ENCODE measurements at places on chromosomes 1 and 21.

DNA sequence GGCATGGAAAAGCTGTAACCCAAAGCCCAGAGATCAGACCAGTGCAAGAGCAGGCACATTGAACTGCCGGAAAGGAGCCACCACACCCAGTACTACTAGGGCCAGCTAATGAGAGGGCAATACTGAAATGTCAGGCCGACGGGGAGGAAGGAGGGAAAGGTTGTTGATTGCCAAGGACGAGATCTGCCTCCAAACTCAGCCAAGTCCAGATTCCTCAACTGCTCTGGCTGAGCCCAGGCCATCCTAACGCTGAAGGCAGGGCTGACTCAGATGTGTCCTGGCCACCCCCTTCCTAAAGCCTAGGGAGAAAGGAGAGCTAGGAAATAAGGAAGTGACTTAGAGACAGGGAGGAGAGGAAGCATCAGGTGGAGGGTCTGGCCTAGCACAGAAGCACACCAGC, 42.1 kb upstream of the IPO9 start:
- no peak for DNase-seq

- no peak for DNase-seq
Observed at GRCh38 chr21:35988416-35989137, 71.7 kb downstream of the SETD4 start.

- DNase-seq = no peak
Observed at GRCh38 chr1:15948595-15949452, 27.1 kb downstream of the ZBTB17 start.

DNA sequence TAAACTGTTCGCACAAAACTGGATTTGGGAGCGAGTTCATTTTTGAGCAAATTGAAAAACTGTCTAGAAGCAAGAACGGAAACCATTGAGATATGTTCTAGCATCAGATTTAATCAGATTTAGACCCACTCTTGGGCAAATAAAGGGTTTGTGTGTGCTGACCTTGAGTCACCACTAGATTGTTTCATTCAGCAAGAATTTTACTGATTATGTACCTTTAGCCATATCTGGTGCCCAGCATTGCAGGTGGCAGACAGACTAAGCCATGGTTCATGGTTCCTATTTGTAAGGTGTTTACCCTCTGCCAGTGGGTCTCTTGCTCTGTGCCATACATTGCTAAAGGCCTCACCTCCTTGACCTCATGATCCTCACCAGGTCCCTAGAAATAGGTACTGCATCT, 1.4 kb downstream of the NUDC start:
- no peak for DNase-seq

DNA sequence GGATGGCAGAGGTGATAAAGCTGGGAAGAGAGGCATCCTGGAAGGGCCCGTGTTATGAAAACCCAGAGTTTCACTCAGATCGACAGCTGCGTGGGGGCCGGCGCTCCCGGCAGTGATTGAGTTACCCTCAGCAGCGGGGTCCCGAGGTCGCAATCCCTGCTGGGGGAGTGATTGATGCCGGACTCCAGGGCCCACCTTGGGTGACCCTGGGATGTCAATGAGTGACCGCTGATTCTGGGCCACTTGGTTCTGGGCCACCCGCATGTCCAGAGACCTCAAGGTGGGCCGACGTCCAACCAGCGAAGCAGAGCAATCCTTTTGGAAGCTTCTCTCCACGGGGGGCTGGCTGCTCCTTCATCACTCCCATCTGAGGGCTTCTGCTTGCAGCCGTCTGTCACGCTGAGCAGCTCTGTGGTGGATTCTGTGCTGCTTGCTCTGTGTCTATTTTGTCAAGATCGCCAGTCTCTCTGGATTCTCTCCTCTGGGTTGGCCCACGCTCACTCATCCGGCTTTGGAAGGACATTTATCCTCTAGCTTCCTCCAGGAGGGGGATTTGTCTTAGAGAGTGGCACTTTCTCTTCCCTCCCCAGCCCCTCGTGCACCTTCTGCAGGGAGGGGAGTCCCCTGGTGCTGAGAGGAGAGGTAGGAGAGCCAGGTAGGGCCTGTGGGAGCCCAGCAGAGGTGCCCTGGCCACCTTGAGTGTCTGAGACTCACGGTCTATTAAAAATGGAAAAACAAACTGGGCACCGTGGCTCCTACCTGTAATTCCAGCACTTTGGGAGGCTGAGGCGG, 110.9 kb upstream of the C1orf174 start:
- DNase-seq = no peak

- DNase-seq = no peak
Observed at GRCh38 chr1:28451011-28451410, 54.8 kb upstream of the RCC1 start.

DNA sequence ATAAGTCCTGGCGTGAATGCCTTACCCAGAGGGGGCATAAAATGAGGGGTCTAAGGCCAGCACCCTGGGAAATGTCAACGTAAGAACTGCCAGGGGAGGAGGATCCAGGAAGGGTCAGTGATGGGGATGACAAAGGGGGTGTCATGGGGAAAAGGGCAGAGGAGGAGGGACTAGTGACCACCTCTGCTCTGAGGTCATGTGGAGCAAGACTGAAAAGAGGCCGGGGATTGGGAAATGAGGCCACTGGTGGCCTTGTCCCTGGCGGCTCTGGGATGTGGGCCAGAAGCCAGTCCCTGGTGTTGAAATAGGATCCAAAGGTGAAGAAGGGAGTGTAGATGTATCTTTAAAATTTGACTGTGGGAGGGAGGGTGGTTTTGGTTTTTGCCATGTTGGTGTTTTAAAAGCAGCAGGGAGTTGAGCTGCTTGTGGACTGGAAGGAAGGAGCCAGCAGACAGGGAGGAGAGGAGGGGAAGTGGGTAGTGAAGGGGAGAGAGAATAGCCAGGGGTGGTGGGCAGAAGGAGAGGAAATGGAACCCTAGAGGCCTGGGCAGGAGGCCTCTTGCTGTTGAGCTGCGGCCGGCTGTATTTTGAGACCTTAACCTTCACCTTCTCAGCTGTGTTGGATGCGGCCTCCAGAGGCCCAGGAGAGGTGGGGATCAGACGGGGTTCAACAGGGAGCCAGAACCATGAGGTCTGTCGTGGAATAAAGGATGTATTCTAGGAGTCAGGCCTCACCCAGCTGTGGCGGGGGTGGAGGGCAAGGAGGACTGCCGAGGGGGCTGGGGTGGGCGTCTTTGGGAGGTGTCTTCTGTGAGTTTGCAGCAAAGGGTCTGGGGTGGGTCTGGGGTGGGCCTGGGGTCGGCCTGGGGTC, 92.5 kb downstream of the DHRS3 start:
- no peak for DNase-seq

GRCh38 chr1:197096137-197096536, 29.1 kb upstream of the F13B start:
- no peak for DNase-seq

DNA sequence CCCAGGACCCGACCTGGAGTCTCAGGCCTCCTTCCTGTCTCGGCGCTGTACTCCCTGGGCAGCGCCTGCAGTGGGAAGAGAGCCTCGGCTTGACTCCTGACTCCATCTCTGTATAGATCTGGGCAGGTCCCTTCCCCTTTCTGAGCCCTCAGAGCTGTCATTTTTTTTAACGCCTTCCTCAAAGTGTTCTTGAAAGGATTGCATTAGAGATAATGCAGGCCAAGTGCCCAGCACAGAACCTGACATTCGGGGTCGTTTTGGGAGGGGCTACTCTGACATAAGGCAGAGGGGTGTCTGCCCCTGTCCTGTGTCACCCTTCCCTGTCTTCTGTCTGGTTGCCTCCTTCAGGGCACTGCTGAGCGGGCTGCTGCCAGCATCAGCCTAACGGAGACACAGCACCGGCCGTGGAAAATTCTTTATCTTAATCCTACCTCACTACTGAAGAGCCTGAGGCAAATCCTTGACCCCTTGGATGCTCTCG, 271.6 kb downstream of the TRABD2B start:
- DNase-seq = no peak

GRCh38 chr1:69947837-69948236, 257.5 kb downstream of the LRRC40 start:
- no peak for DNase-seq

GRCh38 chr1:202852163-202852904, 36.6 kb downstream of the RABIF start:
- DNase-seq = no peak

DNA sequence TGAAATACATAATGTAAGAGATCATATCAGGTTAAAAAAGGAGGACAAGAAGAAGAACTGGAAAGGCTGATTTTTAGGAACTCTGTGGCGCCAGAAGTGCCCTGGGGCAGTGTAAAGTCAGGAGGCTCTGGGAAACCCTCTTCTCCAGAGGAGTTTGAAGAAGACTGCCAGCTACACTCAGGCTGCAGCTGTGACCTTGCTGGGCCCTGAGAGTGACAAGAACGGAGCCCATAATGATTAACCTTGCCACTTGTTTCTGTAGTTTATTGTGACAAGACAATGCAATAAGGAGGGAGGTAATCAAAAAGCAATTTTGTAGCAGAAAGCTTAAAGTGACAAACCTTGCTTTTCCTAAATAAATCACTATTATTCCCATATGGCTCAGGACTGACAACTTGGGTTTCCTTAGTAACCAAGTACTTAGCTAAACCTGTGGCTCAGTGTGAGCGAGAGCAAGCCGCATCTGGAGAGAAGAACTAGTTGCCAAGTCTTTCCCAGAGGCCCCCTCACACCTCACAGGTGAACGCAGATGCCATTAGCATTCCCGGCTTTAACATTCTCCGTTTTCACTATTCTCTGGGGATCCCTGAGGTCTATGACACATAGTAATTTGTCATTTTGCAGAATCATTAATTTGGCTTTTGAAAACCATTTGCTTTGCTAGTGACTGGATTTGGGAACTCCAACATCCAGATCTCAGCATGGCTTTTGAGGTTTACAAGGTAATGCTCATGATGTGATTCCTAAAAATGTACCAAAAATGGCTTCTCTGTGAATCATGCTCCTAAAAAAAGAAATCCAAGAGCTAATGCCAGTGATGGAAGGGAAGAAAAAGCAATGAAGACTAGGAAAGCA, 115.9 kb downstream of the OMA1 start:
- DNase-seq = no peak

DNA sequence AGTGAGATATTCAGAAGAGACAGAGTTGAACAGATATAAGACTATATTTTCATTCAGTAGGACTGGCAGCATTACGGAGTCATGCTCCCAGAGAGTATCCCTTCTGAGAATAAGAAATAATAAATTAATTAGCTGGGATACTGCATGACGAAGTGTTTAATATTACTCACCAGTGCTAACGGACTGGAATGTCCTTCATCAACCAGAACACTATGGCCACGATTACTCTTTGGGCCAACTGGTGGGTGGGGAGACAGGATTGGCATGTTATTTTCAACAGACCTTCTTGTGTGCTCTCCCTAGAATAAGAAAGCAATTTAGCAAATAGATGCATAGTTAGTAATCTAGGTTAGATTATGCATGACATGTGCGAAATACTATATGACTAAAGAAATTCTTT, 32.4 kb downstream of the ERICH3 start:
- DNase-seq = no peak

- DNase-seq = no peak
Observed at GRCh38 chr1:208219098-208219658, 25.0 kb downstream of the PLXNA2 start.

- no peak for DNase-seq
Observed at GRCh38 chr1:228405979-228406228, 731 bp downstream of the TRIM11 start.

GRCh38 chr21:34857874-34858273, 189.1 kb downstream of the CLIC6 start:
- DNase-seq = no peak

- DNase-seq = no peak
Observed at GRCh38 chr1:145956781-145957442, 905 bp downstream of the LIX1L start.

- no peak for DNase-seq
Observed at GRCh38 chr21:14900058-14900457, 164.7 kb downstream of the NRIP1 start.

DNA sequence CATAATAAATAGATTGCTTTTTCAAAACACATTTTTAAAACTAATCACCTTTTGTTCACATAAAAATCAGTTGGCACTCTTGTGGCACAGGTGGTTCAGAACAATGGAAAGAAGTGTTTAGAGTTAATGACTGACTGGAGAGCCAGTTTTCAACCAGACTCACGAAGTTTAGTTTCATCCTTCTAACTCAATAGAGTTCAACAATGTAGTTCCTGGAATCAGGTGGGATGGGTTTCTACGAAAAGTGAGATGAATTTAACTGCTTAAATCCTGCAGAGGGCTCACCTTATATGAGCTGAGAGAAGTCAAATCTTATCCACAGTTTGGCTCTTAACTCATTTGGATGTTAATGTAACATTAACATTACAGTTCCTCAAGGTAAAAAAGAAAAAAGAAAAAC, 116.5 kb downstream of the SMYD2 start:
- no peak for DNase-seq

GRCh38 chr1:55232448-55233144, 17.4 kb upstream of the USP24 start:
- no peak for DNase-seq

GRCh38 chr21:36759348-36760083, 60.6 kb downstream of the SIM2 start:
- no peak for DNase-seq

DNA sequence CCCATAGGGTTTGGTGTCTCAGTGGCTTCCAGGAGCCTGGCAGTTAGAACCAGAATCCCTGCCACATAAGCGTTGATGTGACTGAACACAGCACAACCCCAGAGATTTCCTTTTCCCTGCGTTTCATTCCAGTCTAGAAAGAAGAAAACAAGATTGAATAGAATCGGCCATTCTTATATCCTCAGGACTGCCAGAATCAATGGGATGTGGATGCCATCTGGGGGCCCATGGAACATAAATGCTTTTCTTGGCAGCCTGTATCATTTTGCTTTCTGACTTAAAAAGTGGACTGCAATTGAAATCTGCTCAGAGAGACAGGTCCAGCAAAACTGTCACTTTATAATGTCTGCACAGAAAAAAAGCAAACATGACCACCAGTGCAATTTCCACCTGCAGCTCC, 80.3 kb downstream of the DISC1 start:
- no peak for DNase-seq

GRCh38 chr1:160866001-160866694, 3.5 kb upstream of the CD244 start:
- DNase-seq = no peak

- no peak for DNase-seq
Observed at GRCh38 chr1:75423616-75424015, 187.3 kb downstream of the SLC44A5 start.

DNA sequence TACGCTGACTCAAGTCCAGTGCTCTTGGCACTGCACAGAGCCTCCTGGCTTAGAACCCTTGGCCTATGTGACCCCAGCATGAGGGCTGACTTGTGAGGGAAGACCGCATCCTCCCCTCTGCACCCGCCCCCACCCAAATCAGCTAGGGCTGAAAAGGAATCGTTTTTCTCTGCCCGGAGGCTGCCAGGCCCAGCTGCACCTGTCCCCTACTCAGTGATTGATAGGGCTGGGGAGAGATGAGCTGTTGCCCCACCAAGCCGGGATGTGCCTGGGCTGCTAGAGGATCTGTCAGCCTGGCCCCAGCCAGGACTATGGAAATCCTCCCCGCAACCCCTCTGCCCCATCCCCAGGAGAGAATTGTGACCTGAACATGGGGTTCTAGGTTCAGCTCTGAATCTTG, 20.6 kb downstream of the MYOG start:
- DNase-seq = no peak

GRCh38 chr1:19179597-19180264, 30.3 kb downstream of the UBR4 start:
- no peak for DNase-seq

- DNase-seq = no peak
Observed at GRCh38 chr1:36382669-36383068, 3.1 kb downstream of the STK40 start.

- DNase-seq = no peak
Observed at GRCh38 chr1:81703756-81704463, 96.8 kb upstream of the ADGRL2 start.

GRCh38 chr1:34762474-34763141, 3.1 kb downstream of the GJB4 start:
- DNase-seq = no peak

- no peak for DNase-seq
Observed at GRCh38 chr1:54763816-54764132, 549 bp downstream of the PARS2 start.

Data from cortex of kidney (tissue), 1 donor.